Karpas-422 (cell line): ENCODE measurements at places on chromosomes 6 and 20. TPM values are rescaled to one million over a fixed set of nuclear protein-coding genes. Genes with fewer than 3 reads are reported as not detected.

DNA sequence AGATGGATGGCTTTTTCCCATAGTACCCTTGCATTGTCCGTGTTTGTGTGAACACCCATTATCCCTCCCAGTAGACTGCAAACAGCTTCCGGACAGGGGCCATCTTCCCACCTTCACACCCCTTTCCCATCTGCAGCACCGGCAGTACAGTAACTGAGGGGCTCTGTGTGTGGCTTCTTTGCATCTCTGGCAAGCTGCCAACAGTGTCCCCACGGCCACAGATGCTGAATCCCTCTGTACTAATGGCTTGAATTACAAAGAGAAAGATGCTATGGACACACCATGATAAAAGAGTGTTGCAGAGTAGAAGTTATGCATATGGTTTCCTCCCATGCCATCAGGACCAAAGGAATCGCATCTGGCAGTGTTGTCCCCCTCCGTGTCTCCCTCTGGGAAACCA lies 101.1 kb upstream of the CDYL start:
- H3K36me3 ChIP-seq = no peaks in the 10 kb centered on the region
- no peak for DNase-seq
- H3K27me3 ChIP-seq = no peaks in the 10 kb centered on the region
- H3K27ac ChIP-seq = no peak overlapping the region

- no peaks in the 10 kb centered on the region for H3K4me1 ChIP-seq
- DNase-seq = no peak
- no peaks in the 10 kb centered on the region for H3K36me3 ChIP-seq
Observed at GRCh38 chr6:104940238-104940892, 16.5 kb upstream of the LIN28B start.

The CAPN11 gene
- total RNA-seq = not detected in 2 replicates

DNA sequence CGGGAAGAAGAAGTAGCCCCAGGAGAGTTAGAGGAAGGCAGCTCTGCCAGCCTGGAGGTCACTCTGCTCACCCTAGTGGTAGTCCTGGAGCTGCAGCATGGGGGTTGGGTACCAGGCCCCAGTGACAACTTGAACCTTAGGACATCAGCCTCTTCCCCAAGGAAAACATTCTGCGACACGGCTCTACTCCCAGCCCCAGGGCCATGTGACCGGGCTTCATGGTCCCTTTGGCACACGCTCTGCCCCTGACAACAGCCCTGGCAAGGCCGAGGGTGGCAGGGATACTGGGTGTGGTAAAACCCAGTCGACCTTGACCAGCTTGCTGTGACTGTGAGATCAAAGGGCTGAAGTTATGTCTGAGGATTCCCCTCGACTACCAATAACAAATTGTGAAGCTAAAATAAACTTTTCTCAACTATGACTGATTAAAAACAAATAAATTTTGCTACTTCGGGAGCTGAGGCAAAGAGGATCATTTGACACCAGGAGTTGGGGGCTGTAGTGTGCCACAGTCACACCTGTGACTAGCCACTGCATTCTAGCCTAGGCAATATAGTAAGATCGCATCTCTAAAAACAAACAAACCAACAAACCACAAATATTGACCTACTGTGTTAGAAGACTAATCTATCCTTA lies 24.4 kb upstream of the ARID1B start:
- H3K27ac ChIP-seq = no peak overlapping the region
- H3K4me3 ChIP-seq = no peak overlapping the region
- H3K27me3 ChIP-seq = no peaks in the 10 kb centered on the region
- H3K36me3 ChIP-seq = no peaks in the 10 kb centered on the region

The PKIB gene
- total RNA-seq = 0.32 and 1.7 TPM in 2 replicates

DNA sequence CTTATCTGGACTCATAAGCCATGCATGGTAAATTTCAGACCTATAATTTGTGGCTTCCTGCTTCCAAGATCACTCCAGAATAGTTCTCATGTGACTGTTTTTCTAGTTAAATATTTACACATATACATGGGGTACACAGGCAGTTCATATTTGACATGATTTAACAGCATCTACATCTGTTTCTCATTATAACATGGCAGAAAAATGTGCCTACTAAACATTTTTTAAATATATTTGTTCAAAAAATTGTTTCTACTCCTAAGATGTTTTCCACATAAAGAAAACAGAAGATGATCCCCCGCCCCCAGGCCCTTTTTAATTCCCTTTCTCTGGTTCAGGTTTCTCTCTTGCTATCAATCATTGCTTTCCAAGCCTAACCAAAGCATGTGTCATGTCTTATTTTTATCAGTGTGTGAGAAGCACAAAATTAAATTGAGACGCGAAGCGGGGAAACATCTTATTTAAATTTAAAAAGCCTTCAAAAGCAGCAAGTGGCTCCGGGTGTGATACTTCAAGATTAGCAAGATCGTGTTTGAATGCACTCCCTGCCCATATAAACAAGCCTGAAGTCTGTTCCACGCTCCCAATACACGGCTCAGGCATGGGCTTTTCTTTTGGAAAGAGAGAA lies 37.3 kb downstream of the IPCEF1 start:
- H3K4me3 ChIP-seq = no peak overlapping the region
- no peak overlapping the region for H3K27ac ChIP-seq
- H3K36me3 ChIP-seq = no peaks in the 10 kb centered on the region
- no peaks in the 10 kb centered on the region for H3K4me1 ChIP-seq
- no peaks in the 10 kb centered on the region for H3K27me3 ChIP-seq

The TP53TG5 gene
- not detected in 2 replicates for total RNA-seq

DNA sequence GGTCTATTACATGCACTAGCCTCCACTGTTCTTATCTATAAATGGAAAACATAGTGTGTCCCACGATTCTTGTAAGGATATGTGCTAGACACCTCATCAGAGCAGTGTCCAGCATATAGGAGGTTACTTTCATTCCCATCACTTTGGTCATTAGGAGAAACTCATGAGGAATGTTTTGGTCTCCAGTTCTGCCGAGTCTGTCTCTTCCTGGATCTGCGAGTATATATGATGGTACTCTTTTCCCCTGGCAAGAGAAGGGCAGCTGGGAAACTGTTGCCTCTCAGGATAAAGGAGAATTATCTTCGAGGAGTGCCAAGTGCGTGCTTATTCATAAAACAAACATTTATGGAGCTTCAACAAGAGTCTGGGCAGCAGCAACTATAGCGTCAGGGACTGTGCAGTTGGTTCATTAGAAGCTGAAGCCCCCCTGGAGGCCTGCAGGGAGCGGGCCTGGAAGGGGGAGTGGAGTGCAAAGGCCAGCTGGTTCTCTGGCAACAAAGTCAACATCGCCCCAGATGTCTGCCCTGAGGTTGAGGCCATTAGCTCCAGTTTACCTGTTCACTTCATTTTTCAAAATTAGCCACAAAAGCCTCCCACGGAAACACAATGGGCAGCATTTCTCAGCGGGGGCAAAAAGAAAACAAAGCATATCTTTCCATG lies 811.9 kb downstream of the MAFB start:
- no peak overlapping the region for H3K4me3 ChIP-seq
- no peak for DNase-seq
- peaks cover 8% of the 10 kb centered on the region for H3K4me1 ChIP-seq
- no peaks in the 10 kb centered on the region for H3K36me3 ChIP-seq

GRCh38 chr6:88763160-88763559 lies 200.3 kb downstream of the RNGTT start:
- H3K4me1 ChIP-seq = peaks cover 21% of the 10 kb centered on the region
- DNase-seq = no peak
- no peak overlapping the region for H3K4me3 ChIP-seq
- H3K27me3 ChIP-seq = no peaks in the 10 kb centered on the region

The PDE10A gene
- total RNA-seq = not detected in 2 replicates

The NRN1 gene
- total RNA-seq = 6.3 and 7.9 TPM in 2 replicates

DNA sequence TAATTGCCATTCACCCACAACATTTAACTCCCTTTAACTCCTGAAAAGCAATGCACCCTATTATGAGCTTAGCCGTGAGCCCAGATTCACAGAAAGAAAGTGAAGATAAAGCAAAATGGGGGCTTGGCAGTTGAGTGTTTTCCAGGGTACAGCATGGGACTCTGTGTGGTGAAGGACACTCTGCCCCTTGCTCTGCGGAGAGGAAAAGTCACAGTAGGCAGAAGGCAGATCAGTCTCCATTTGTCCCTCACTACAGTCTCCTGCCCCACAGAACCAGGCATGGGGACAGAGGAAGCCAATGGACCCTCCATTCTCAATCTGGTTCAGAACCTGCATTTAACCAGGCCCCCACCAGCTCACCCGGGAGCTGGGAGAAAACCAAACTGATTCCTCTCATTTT lies 30.8 kb upstream of the SH3BGRL2 start:
- no peak overlapping the region for H3K27ac ChIP-seq
- H3K4me1 ChIP-seq = no peaks in the 10 kb centered on the region
- H3K4me3 ChIP-seq = no peak overlapping the region
- no peaks in the 10 kb centered on the region for H3K27me3 ChIP-seq

- no peaks in the 10 kb centered on the region for H3K27me3 ChIP-seq
- H3K36me3 ChIP-seq = no peaks in the 10 kb centered on the region
Observed at GRCh38 chr6:134835993-134836392, 113.9 kb downstream of the ALDH8A1 start.

The BPIFB1 gene
- total RNA-seq = not detected in 2 replicates

GRCh38 chr6:52157301-52157941 lies 28.8 kb upstream of the IL17A start:
- DNase-seq = no peak
- H3K36me3 ChIP-seq = no peaks in the 10 kb centered on the region
- no peak overlapping the region for H3K4me3 ChIP-seq
- no peaks in the 10 kb centered on the region for H3K4me1 ChIP-seq

GRCh38 chr6:84597238-84597875 lies 167.0 kb downstream of the TBX18 start:
- no peak overlapping the region for H3K4me3 ChIP-seq
- DNase-seq = no peak
- no peaks in the 10 kb centered on the region for H3K36me3 ChIP-seq
- no peaks in the 10 kb centered on the region for H3K4me1 ChIP-seq
- H3K27ac ChIP-seq = no peak overlapping the region
- no peaks in the 10 kb centered on the region for H3K27me3 ChIP-seq

DNA sequence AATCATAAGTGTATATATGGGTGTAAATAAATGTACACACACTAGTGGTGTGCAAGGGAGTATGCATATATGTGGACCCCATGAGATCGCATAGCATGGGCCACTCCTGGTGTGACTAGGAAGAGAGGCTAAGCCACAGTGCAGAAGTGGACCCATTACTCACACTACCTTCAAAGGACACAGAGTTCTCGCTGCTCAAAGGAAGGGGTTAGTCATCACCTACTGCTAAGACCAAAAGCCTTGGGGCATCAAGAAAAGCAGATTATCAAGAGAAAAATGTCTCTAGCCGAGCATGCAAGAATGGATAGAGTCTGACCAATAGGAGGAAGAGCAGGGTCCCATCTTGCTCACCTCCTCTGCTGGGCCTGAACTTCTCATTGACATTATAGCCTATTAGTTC lies 195.5 kb downstream of the MAFB start:
- DNase-seq = no peak
- no peak overlapping the region for H3K27ac ChIP-seq
- no peaks in the 10 kb centered on the region for H3K36me3 ChIP-seq
- H3K27me3 ChIP-seq = no peaks in the 10 kb centered on the region

DNA sequence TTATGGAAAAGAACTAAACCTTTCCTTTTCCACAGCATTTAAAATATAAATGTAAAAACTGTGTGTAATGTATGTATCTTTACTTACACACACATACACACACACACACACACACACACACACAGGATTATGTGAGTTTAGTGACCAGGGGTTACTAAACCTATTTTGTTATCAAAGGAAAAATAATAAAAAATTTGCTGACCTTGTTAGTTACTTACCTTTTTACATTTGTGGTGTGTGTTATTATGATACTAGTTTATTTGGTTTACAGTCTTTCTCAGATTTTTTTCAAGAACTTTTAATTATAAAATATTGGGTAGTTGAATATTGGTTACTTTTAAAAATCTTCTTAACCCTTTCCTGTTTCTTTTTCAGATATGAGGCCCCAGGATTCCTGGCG lies 15.7 kb downstream of the NKX2-4 start:
- H3K27ac ChIP-seq = no peak overlapping the region
- H3K4me1 ChIP-seq = peaks cover 20% of the 10 kb centered on the region
- no peak overlapping the region for H3K4me3 ChIP-seq
- no peaks in the 10 kb centered on the region for H3K27me3 ChIP-seq
- peaks cover 20% of the 10 kb centered on the region; the same call in 1 of the 2 replicates for H3K36me3 ChIP-seq

- peak overlapping the region; percentile 87 for H3K27ac ChIP-seq
- DNase-seq = no peak
- H3K4me1 ChIP-seq = peaks cover 62% of the 10 kb centered on the region
Observed at GRCh38 chr20:37346535-37347346, 801 bp downstream of the SRC start.

GRCh38 chr6:53426667-53427270 lies 78.0 kb upstream of the ELOVL5 start:
- no peak for DNase-seq
- H3K27me3 ChIP-seq = no peaks in the 10 kb centered on the region
- H3K4me3 ChIP-seq = no peak overlapping the region
- H3K36me3 ChIP-seq = no peaks in the 10 kb centered on the region
- peaks cover 22% of the 10 kb centered on the region for H3K4me1 ChIP-seq

DNA sequence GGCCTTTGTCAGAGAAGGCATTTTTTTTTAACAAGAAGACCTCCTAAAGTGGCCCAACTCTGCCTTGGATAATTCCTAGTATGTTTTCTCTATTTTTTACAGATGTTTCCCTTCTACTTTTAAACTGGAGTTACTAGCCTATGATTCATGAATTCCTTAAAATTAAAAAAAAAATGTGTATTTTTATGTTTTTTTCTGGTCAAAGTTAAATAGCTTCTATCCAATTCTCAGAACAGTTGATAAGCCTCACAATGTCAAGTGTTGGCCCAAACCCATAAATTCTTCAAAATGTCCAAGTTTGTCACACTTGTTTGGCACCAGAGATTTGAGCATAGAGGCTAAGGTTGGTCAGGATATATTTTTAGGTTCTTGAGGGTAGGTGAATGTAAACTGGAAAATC lies 64.0 kb downstream of the JAG1 start:
- no peak for DNase-seq
- peaks cover 11% of the 10 kb centered on the region for H3K4me1 ChIP-seq
- no peak overlapping the region for H3K27ac ChIP-seq
- no peaks in the 10 kb centered on the region for H3K27me3 ChIP-seq
- H3K36me3 ChIP-seq = no peaks in the 10 kb centered on the region
- H3K4me3 ChIP-seq = no peak overlapping the region

DNA sequence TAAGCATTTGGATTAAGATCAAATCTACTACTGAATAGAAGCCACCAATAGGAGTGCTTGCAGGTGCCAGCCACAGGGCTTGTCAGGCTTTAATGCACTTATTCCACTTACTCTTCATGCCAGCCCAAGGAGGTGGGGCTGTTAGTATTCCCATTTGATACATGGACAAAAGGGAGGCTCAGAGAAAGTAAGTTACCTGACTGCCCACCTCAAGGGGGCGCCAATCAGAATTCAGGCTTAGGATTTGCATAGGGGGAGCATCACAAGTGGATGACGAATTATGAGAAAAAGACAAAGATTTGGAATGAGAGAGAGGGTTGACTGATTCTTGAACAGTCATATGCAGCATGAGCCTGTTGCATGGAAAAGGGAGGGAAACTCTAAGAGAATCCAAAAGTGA lies 188.4 kb upstream of the TSHZ2 start:
- H3K27me3 ChIP-seq = no peaks in the 10 kb centered on the region
- no peak overlapping the region for H3K4me3 ChIP-seq
- peak; percentile 42 for DNase-seq
- H3K4me1 ChIP-seq = no peaks in the 10 kb centered on the region
- H3K27ac ChIP-seq = no peak overlapping the region
